ENCODE measurements at places on chromosomes 12 and 14.

DNA sequence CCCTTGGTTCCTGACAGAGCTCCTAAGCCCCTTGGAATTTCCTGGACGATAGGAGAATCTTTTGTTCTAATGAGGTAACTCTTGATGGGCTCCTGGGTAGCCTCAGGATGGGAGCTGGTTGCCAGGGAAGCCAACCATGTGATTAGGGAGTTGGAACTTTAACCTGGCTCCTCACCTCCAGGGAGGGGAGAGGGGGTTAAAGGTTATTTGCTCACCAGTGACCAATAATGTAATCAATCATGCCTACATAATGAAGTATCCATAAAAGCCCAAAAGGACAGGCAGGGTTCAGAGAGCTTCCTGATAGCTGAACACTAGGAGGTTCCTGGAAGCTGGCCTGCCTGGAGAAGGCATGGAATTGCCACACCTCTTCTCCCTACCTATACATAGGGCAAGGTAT, 6.2 kb upstream of the CNOT2 start:
- no peak for DNase-seq

GRCh38 chr14:67360470-67361206, 510 bp downstream of the EIF2S1 start:
- DNase-seq = no peak

DNA sequence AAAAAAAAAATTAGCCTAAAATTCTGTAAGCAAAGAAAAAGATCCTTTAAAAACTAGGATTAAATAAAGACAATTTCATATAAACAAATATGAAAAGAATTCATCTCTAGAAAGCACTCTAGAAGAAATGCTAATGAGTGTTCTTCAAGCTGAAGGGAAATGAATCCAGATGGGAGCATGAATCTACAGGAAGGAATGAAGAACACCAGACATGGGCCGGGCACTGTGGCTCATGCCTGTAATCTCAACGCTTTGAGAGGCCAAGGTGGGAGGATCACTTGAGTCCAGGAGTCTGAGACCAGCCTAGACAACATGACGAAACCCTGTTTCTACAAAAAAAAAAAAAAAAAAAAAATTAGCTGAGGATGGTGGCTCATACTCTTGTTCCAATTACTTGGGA, 297.2 kb downstream of the FBXL14 start:
- no peak for DNase-seq

GRCh38 chr14:66005900-66006434, 480.2 kb upstream of the CCDC196 start:
- DNase-seq = no peak

- DNase-seq = no peak
Observed at GRCh38 chr14:25095736-25096437, 45.9 kb upstream of the STXBP6 start.

GRCh38 chr12:53103860-53104305, 597 bp downstream of the SOAT2 start:
- DNase-seq = no peak

DNA sequence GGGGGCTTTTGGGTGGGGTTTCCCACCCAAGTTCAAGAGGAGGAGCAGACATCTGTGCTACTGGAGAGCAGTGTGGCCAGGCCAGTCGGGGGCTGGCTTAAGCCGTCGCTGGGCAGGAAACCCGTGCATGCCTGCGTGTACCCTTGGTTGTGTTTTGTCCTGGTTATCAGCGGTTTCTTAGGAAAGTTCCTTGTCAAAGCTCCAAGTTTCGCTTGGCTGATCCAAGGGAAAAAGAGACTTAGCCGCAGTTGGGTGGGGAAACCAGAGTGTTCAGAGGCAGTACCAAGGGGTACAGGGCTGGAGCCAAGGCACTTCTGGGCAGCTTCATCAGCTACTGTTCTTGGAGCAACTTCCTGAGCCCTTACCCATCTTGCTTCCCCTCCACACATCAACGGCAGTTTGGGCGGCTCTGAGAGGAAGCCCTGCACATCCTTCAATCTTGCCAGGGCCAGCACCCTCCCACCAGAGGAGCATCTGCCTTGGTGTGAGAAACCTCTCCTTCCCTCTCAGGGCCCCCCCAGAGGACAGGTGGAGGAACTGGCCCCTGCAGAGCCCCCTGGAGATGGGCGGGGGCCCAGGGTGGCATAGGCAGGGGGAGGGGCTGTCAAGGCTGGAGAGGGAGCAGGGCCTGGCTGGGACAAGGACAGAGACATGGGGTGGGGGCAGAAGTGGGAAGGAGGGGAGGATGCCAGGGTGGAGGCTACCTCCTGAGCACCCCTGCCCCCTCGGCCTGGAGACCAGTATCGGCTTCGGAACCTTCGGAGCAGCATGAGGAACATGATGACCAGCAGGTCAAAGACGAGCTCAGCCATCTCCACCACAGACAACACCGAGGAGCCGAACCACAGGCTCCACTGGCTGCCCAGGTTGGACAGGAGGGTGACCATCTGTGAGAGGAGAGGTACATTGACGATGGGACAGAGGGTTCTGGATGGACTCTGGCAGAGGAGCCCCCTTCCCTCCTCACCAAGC, 5.8 kb upstream of the TNFRSF1A start:
- no peak for DNase-seq

- DNase-seq = no peak
Observed at GRCh38 chr12:92654929-92655328, 47.9 kb upstream of the PLEKHG7 start.

DNA sequence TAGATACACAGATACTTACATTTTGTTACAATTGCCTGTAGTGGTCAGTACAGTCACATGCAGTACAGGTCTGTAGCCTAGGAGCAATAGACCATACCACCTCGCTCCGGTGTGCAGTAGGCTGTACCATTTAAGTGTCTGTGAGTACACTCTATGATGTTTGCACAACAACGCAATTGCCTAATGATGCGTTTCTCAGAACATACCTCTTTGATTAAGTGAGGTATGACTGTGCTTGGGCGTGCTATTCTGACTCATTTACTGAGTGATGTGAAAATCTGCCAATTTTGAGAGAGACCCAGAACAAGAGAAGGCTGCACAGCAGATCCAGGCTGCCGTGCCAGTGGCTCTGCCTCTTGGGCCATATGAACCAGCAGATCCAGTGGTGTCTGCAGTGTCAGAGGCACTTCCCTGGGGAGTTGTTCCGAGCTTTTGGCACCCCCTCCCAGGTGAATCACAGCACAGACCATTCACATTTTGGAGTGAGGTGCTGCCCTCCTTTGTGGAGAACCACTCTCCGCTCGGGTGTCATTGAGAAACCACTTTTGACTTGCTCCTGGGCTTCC, 20.4 kb downstream of the DLK1 start:
- DNase-seq = no peak

All from activated T-helper 1 cell treated with Interleukin-2 at 50 U/mL for 16 hours (primary cell).